ENCODE measurements at places on chromosomes 12 and 14. TPM values are rescaled to one million over a fixed set of nuclear protein-coding genes. Genes with fewer than 3 reads are reported as not detected.

RASSF8 gene
- 47.0 TPM for total RNA-seq

GAS2L3 gene
- total RNA-seq, result 10.0 TPM

RASAL1 gene
- not detected for total RNA-seq

KRT73 gene
- total RNA-seq, result not detected

LRR1 gene
- total RNA-seq, result 12.0 TPM

FAM186B gene
- 0.55 TPM for total RNA-seq

TSPAN19 gene
- total RNA-seq, result not detected

CRACR2A gene
- 4.7 TPM for total RNA-seq

LRTM2 gene
- not detected for total RNA-seq

AQP2 gene
- total RNA-seq, result not detected

ASPG gene
- total RNA-seq, result 1.1 TPM

CCDC88C gene
- 17.4 TPM for total RNA-seq

DHRS2 gene
- total RNA-seq, result not detected

RND1 gene
- 4.7 TPM for total RNA-seq

KRT83 gene
- not detected for total RNA-seq

GALNT16 gene
- total RNA-seq, result 14.9 TPM

DCN gene
- total RNA-seq, result 1,241 TPM

PZP gene
- total RNA-seq, result 0.61 TPM

LRRC10 gene
- total RNA-seq, result not detected

KRT72 gene
- not detected for total RNA-seq

TSHR gene
- 0.39 TPM for total RNA-seq

SLC2A14 gene
- 5.4 TPM for total RNA-seq

CPNE6 gene
- total RNA-seq, result not detected

SSPN gene
- total RNA-seq, result 21.1 TPM

RNASE3 gene
- 0.80 TPM for total RNA-seq

RPL41 gene
- 2,287 TPM for total RNA-seq

ERP27 gene
- 0.87 TPM for total RNA-seq

RNU4-1 gene
- 976 TPM for total RNA-seq

ADCY4 gene
- 59.6 TPM for total RNA-seq

C12orf60 gene
- total RNA-seq, result 0.51 TPM

ANKRD9 gene
- 26.0 TPM for total RNA-seq

YY1 gene
- total RNA-seq, result 61.3 TPM

PAPLN gene
- total RNA-seq, result 6.4 TPM

KRT78 gene
- total RNA-seq, result not detected

DAO gene
- not detected for total RNA-seq

RNU6-7 gene
- not detected for total RNA-seq

OR10P1 gene
- not detected for total RNA-seq

LRP1-AS gene
- not detected for total RNA-seq

IAPP gene
- not detected for total RNA-seq

DACT1 gene
- total RNA-seq, result 3.7 TPM

PPP1R36 gene
- 1.3 TPM for total RNA-seq

FOXG1 gene
- total RNA-seq, result not detected

MUCL1 gene
- not detected for total RNA-seq

PLEKHD1 gene
- 0.19 TPM for total RNA-seq

C1R gene
- total RNA-seq, result 789 TPM

PPP1R1A gene
- total RNA-seq, result 184 TPM
